HT-29 (cell line): ENCODE measurements at places on chromosomes 6 and 20. TPM values are rescaled to one million over a fixed set of nuclear protein-coding genes. Genes with fewer than 3 reads are reported as not detected.
A peak's percentile ranks its signal among the peaks of the same experiment; 100 is the strongest.

DNA sequence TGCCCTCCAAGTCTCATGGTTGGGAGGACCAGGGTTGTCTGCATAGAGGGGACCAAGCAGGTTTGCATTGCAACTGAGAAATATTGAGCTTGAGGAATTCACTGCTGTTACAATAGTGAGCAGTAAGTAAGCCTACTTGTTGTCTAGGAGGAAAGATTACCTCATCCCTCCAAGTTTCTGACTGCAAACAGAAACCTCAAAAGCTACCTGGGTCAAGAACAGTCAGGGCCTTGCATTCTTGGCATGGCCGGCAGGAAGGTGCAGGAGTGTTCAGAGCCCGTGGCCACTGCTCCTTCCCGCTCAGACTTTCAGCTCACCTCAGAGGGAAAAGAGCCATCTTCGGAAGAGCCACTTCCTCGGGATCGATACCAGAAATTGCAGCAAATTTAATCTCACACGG is 46.0 kb upstream of the DOK5 start:
- DNase-seq = no peak

Gene DDO
- total RNA-seq = not detected in 2 replicates

Gene PPP1R11
- total RNA-seq = 44.2 and 49.3 TPM in 2 replicates

- peak; percentile 57 for DNase-seq
These were observed 268.2 kb downstream of the CDC5L start for GRCh38 chr6:44655412-44656342.

DNA sequence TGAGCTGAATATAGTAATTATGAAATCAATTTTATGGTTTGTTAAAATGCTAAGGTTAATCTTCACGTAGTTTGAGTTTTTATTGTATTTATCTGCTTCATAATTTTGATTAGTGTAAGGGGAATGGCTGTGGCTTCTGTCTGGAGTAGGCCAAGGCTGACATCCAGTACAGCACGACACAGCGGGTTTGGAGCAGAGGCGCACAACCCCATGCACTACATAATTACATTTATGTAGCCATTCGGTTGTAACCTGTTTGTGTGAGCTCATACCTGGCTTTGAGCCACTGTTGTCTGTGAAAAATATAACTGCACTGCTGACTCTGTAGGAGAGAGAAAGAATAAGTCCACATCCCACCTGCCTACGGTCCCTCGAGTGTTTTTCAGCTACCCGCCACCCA is 615.5 kb downstream of the EYS start:
- DNase-seq = no peak

GRCh38 chr20:55882910-55883309 is 122.4 kb downstream of the CBLN4 start:
- peak; percentile 85 for DNase-seq

- no peak for DNase-seq
These were observed 272.5 kb upstream of the SGK1 start for GRCh38 chr6:134590449-134590848.

- DNase-seq = no peak
These were observed 105.8 kb upstream of the TRAF3IP2 start for GRCh38 chr6:111711476-111711875.

DNA sequence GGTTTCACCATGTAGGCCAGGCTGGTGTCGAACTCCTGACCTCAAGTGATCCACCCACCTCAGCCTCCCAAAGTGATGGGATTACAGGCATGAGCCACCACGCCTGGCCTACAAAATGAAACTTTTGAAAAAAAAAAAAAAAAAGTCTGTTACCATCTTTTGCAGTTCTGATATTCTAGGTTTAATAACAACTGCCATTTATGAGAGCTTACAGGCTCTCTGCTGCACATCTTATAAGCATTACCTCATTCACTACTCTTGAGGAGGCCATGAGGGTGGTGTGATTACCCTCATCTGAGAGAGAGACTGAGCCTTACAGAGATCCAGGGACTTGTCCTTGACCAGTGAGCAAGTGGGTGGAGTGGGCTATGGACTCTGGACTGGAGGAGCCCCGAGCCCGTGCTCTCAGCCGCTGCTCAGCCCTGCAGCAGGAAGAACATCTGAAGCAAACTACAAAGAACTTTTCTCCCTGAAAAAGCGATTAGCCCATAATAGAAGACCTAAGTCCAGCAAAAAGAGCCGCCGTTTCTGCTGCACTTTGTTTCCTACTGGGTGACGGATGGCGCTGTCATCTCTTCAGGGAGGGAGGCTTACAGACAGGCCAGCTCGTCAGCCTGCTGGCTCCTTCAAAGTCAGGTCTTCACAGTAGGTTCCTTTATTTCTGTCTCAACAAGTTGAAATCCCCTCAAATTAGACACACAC is 119.8 kb upstream of the AKAP12 start:
- peak; percentile 23 for DNase-seq

Gene BPIFB2
- total RNA-seq = not detected in 2 replicates

Gene WFDC2
- 17.7 and 21.9 TPM in 2 replicates for total RNA-seq

DNA sequence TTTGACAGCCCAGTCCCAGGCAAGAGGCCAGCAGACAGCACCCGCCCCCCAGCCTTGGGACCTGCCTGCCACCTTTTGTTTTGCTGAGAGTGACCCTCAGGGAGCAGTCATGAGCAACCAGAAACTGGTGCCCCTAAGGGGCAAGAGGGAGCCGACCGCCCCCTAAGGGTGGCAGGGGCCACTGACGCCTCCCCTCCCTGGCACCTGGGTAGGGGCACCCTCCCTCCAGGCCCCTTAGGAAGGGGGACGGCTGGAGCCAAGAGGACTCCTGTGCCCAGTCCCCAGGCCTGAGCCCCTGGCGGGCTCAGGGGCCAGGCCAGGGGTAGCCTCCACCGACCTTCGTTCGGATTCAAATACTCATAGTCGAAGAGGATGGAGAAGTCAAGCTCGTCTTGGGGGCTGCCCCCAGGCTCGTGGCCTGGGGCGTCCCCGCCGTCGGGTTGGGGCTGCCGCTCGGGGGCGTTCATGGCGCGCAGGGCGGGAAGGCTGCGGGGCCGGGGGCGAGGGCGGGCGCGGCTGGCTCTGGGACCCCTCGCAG is 417 bp downstream of the NFATC2 start:
- DNase-seq = no peak

DNA sequence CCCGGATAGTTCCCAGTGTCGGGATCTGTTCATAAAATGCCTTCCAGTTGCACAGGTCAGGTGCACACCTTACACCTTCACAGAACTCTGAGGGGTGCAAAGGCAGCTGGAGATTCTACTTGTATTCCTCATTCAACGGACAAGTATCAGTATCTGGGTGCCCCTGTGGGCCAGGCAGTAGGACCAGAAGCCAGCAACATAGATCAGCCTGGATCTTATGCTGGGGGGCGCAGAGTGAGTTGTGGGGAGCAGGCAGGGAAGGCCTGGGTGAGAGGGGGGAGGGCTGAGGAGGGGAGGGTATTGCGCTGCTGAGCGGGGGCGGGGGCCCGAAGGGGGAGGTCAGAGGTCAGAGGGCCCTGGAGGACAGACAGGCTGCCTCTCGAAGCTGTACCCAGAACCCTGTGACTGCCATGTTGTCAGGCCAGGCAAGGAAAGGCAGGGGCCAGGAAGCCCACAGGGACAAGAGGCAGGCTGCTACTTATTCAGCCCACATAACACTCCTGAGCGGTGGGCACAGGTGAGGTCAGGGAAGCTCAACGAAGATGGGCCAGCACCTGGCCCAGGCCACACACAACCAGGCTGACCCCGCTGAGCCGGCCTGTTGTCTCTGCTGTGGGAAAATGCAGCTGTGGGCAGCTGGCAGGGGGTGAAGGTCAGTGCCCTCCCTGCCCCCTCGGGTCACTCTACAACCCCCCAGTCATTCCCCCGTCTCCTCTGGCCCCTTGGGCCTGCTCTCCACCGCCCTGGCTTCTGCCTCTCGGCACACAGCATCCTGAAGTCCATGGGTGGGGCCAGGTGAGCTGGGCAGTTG is 1.1 kb downstream of the OPRL1 start:
- DNase-seq = no peak

Gene RAD21L1
- not detected in 2 replicates for total RNA-seq

DNA sequence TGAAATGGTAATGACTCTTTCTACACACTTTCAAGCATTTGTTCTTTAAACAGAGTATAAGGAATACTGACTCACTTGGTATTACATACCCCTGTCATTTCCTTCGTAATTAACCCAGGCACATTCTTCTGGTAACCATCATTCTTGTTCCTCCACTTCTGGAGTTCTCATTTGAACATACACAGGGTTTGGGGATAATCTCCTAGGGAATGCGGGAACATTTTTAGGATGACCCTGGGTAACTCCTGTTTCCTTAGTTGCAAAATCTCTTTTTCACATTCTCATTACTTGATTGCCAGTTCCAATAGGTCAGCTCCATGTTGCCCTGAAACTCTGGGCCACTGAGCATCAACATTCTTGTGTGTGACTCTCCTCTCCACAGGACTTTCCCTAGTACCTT is 51.5 kb upstream of the E2F3 start:
- no peak for DNase-seq

Gene RSPO3
- total RNA-seq = not detected in 2 replicates

Gene HLA-DOB
- not detected in 2 replicates for total RNA-seq

- DNase-seq = peak; percentile 47
These were observed 510.8 kb downstream of the PTPRT start for GRCh38 chr20:42678895-42679294.

DNA sequence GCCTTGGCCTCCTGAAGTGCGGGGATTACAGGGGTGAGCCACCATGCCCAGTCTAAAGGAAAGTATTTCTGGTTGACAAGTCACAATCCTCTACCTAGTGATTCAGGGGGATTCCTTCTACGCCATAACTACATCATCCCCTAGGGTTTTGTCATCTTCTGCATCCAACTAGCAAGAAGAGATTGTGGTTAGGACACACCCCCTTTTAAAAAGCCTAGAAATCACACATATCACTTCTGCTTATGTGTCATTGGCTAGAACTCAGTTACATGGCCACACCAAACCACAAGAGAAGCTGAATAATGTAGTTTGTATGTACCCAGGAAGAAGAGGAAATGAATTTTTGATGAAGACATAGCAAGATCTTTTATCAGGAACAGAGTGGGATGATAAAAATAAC is 14.7 kb upstream of the CHD6 start:
- DNase-seq = no peak

- DNase-seq = no peak
These were observed 80.4 kb downstream of the RWDD2A start for GRCh38 chr6:83273596-83273995.

Gene SEMG2
- not detected in 2 replicates for total RNA-seq
